Stimulated activated naive CD4-positive, alpha-beta T cell treated with Interleukin-2 at 50 U/mL for 16 hours (primary cell): ENCODE measurements at places on chromosomes 4 and X.

- no peak for DNase-seq
Measured at GRCh38 chrX:13855689-13856450, 39.0 kb upstream of the GPM6B start.

GRCh38 chrX:118694638-118695037 lies 32.8 kb upstream of the IL13RA1 start:
- no peak for DNase-seq

DNA sequence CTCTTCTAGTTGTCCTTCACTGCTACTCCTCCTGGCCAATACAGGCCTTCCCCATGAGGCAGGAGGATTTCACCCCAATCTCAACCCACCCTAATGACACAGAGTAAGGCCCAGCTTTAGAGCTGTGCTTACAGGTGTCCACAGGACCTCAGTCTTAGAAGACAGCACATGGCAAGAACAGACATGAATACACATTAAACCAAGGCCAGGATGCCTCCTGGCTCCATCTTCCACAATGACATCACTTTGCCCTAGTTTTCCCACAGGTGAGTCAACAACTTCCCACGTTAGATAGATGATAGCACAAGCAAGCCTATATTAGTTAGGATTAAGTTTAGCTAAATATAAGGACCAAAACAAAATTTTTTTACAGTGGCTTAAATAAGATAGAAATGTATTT lies 63.8 kb upstream of the NOCT start:
- DNase-seq = no peak

DNA sequence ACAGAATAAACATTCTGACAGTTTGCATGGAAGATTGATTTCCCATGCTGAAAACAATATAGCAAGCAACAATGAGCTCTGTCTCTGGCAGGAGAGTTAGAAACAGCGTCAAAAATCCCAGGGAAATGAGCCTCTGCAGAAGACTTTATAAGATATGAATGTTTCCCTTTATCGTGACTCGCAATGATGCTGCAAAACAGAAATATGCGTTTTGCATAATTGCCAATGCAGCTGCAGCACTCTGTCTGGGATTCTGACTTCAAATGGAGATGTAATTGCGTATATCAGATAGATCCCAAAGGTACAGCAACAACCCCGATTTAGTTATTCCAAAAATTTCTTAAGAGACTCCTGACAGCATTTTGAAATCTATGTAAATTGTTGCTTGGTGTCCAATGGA lies 702.4 kb upstream of the EPHA5 start:
- DNase-seq = no peak

DNA sequence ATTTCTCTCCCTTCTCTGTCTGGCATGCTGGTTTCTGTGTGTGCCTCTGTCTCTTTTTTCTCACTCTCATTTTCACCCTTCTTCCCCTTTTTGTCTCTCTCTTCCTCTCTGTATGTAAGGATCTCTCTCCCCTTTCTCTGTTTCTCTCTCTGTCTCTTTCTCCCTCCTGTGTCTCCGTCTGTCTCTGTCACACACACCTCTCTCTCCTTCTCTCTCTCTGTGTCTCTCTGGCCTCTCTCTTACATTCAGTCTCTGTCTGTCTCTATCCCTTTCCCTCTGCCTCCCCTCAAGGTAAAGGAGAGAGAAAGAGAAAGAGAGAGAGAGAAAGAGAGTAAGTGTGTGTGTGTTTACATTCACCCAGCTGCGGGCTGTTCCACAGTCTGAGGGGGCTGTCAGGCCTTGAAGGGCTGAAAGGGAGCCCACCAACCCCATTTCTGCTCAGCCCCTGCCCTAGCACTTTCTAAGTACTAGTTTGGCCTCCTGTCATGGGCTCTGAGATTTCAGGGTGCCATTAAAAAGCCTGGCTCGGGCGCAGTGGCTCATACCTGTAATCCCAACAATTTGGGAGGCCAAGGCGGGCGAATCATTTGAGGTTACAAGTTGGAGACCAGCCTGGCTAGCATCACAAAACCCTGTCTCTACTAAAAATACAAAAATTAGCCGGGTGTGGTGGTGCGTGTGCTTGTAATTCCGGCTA lies 9.6 kb upstream of the TSPYL2 start:
- no peak for DNase-seq

DNA sequence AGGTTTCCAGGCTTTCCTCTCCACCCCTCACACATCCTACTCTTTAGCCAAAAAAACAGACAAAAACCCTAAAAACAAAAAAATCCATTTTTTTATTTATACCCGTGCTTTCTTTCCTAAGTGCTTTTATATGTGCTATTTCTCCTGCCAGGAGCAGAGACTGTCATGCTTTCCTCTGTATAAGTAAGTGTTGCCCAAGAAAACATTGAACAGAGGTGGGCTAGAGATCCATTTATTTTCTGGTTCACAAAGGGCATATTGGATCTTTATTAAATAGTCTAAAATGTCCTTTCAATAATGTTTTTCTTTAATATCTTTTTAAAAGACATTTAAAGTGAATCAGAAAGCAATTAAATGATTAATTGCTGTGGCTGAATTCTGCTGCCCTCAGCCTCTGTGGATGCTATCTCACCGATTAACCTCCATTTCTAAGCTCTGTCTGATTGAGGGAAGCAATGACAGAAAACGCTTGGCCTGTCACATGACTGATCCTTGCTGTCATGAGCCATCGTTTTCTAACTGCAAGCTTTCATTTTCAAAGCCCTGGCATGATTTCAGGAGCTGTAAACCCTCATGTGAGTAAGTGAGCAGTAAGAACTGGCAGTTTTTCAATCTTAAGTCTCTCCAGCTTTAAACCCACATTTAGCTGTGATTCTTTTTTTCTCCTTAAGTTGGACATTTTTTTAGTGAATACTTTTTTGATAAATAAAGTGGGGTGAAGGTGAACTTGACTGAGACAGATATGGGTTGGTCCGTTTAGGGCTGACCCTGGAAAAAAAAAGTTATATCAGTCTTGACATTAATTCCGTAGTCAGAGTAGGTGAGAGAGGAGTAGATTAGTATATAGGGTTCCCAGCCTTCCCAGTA lies 180.7 kb upstream of the PGRMC2 start:
- no peak for DNase-seq

DNA sequence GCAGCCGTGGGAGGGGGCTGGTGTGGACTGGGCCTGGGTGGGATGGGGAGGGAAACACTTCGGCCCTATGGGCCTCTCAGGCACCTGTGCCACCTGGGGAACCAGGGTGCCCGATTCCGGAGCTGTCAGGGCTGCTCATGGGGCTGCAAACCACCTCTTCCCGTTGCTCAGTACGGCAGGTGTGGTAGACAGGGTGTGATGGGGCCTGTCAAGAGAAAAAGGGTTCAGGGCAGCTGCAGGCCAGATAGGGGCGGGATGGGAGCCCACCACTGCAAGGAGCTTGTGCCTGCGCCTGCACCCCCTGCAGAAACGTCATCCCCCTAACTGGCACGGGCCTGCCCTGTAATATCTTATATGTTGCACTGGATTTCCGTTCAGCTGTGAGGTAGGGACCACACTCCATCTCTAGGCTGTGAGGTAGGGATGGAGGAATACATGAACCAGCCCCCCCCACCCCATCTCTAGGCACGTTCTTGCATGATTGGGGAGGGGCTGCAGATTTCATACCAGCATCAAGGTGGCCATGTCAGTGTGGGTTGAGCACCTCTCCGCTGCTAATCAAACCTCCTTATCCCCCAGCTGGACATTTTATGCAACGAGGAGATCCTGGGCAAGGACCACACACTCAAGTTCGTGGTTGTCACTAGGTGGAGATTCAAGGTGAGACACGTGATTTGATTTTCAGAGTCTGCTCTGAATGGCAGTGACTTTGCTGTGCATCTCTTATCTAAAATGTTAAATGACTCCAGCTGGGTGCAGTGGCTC lies 59.0 kb downstream of the PCGF3 start:
- DNase-seq = no peak

- DNase-seq = no peak
Measured at GRCh38 chr4:7402526-7402925, 32.2 kb downstream of the PSAPL1 start.

- DNase-seq = no peak
Measured at GRCh38 chr4:102578270-102578669, 77.1 kb downstream of the NFKB1 start.

DNA sequence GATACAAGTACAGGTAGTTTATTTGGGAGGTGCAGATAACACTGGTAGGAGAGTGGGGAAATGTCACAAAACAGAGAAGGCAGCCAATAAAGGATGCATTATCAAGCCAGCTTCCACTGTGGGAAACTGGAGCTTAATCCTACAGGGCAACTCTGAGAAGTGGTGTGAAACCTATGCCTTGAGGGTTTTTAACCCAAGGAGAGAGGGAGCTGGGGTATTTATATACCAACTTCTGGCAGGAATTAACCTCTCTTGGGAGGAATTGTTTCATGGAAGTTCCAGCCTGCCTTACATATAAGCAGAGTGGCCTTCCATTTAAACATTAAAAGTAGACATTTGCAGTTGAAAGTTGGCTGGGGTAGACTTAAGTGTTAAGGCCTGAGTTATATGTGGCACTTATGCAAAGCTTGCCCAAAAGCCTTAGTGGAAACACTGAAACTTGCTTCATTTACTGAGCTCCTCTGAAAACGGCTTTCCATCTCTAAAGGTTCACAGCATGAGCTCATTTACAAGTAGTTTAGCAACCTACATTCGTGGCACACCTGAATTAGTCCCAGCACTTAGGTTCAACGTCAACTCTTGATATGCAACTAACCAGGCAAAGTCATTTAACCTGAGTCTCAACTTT lies 19.2 kb downstream of the MAGEB17 start:
- no peak for DNase-seq

DNA sequence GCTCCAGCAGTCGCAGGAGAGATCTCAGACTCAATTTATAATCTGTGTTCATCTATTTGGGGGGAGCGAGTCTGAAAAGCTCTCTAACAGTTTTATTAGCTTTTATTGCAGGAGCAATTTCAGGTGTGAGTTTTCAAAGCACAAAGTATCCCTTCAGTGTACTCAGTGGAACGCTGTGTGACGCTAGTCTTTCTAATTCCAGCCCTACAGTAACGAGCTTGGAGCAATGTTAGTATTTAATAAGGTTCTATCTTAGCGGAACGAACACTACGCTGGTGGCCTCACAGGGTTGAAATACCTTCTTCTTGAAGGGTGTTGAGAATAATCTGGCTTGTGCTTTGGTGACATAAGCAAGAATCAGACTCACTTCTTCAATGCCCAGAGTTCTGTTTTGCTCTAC lies 8.4 kb downstream of the HS3ST1 start:
- DNase-seq = no peak

GRCh38 chr4:185171373-185172071 lies 28.5 kb downstream of the SLC25A4 start:
- no peak for DNase-seq

DNA sequence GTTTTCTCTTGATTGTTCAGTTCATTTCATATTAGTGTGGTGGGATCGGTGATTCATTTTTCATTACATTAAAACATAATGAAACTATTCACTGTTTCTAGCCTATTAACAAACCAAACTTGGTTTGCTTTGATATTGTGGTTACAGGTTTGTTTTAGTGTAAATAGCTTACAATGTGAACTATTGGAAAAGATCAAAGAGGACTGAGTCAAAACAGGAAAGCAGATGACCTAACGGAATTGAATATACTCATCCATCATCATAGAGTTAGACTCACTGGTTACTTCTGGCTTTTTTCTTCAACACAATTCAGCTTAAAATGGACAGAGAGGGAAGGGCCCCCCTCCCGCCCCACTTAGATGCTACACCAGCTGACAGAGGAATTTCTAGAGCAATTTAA lies 616.2 kb upstream of the AADAT start:
- no peak for DNase-seq

DNA sequence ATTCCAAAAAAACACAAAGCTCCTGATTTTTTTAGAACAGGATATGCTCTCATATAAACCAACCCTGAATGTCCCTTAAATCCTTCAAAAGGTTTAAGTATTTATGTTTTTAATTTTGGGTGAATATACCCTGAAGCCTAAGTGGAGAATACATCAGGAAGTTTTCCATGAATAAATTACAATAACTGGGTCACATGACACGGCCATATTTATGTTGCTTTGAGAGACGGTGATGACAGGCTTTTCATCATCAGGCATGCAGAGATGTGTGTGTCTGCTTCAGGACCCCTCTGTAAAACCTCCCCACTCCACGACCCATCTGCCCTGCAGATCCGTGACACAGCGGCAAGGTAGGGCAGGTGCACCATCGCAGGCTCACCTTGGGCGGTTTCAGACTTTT lies 60.3 kb upstream of the C4orf50 start:
- no peak for DNase-seq

- DNase-seq = no peak
Measured at GRCh38 chr4:121776610-121777401, 11.8 kb upstream of the SMIM43 start.

DNA sequence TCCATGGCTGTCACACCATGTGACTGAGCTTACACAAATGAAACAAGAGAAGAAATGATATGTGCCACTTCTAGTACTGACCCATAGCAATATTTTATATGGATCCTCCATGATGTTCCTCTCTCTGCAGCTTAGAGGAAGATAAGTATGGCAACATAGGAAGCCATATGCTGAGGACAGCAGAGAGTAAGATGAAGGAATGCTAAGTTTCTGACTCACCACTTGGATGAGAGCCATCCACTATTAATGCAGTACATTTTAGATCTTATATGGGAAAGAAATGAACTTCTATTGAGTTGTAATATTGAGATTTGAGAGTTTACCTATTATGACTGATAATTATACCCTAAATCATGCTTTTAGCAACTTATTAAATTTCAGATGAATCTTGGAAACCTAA lies 386.9 kb upstream of the MAOA start:
- DNase-seq = no peak

DNA sequence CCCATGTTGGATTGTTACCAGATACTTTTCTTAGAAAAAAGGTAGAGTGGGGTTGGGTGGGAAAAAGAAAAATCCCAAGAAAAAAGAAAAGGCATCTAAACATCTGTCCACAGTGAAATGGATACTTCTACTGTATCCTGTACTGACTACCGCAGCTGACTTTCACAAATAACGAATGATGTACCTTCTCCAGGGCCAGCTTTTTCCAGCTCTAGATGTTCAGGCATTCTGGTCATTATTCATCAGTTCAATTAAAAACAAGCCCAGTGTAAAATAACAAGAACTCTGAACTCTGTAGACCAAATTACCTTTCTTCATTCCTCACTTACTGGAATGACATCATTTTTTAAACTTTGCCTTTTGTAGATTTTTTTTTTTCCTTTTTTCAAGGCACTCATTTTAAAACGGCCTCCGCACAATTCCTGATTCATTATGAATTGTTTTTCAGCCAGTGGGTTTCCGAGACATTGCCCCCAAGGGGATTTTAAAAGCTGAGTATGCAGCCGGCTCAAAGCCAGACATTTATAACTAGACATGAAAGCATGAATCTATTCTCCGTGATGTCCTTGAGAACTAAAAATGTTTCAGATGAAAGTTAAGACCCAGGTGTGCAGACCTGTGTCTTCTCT lies 113.5 kb downstream of the PRKX start:
- no peak for DNase-seq

DNA sequence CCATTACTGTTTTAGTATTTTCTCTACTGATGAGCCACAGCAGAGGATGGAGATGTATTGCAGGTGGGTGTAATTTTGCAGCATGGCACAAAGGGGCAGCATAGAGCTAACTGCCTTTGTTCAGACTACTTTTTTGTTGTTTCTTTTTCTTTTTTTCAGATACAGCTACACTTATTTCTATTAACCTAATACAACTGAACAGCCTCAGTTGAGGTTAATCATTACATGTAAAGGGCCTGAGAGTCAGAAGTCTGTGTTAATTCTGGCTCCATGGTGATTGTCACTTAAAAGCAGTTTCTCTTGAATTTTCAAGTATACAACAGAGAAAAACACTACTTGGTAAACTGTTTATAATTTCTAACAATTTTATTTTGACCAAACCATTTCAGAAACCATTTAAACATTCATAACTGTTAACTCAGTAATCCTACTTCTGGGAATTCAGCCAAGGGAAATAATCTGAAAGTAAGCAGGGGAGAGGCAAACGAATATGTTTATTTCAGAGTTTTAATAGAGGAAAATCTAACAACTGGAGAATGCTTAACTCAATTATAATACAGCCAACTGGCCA lies 13.9 kb upstream of the PPEF2 start:
- no peak for DNase-seq
